ENCODE measurements at places on chromosomes 11 and 22.

- no peak for DNase-seq
These were observed 996.5 kb downstream of the OPCML start for GRCh38 chr11:132535830-132536229.

- DNase-seq, result no peak
These were observed 116.5 kb downstream of the ME3 start for GRCh38 chr11:86555866-86556265.

- DNase-seq, result no peak
These were observed 21.1 kb downstream of the SIK3 start for GRCh38 chr11:117076941-117077691.

- no peak for DNase-seq
These were observed 92.5 kb downstream of the TMPRSS5 start for GRCh38 chr11:113613619-113614018.

- no peak for DNase-seq
These were observed 729.8 kb downstream of the FAM181B start for GRCh38 chr11:82003671-82004515.

DNA sequence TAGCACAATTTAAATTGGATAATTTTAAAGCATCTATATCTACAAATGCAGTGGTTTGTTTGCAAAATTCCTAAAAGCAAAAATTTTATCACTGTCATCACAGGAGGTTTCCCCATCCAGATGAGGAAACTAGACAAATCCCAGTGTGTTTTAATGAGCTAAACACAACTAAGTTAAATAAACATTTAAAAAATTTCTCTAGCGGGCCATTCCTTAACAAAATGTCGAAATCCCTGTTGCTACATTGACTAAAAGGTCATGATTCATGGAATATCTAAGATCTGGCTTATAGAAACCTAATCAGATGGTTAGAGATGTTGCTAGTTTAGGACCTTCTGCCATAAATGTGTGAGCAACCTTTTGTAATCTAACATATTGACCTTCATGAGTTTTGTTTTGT lies 107.3 kb upstream of the BDNF start:
- no peak for DNase-seq

GRCh38 chr11:76636826-76637460 lies 33.6 kb downstream of the LRRC32 start:
- no peak for DNase-seq

GRCh38 chr11:47442514-47442913 lies 6.4 kb downstream of the RAPSN start:
- no peak for DNase-seq

DNA sequence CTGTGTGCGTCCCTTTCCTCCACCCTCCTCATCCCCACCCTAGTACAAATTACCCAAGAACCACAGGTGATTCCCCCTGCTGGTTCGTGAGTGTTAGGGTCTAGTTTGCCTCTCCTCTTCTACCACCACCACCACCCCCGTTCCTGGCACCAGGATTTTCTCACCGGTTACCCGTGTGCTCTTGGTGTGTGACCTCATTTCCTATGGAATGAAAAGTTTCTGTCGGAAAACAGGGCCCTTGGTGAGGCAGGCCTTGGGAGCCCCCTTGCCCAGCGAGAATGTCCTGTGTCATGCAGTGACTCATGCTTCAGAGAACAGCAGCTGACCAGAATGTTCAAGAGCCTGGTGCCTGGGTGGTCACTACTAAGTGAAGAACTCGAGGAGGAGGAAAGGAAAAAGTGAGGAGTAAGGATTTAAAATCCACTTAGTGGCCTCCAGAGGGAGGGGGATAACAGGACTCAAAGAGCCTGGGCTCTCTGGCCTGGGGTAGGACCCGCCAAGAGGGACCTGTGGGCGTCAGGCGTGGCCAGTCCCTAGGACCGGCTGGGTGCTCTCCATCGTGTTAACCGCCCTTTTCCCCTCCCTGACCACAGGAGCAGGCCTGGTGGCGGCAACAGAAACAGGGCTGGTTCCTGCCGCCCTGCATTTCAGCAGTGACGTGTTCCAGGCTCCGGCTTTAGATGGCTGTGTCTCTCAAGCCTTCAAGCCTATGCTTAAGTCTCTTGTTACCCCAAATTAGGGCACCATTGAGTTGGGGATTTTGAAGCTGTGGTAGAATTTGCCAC lies 30.2 kb downstream of the C22orf31 start:
- DNase-seq, result no peak

All from NCI-H2029 treated with DMSO at 0.1 percent for 48 hours (cell line).